ENCODE measurements at places on chromosomes 2 and 18. TPM values are rescaled to one million over a fixed set of nuclear protein-coding genes. Genes with fewer than 3 reads are reported as not detected.

The UGT1A10 gene
- not detected for total RNA-seq

The AGAP1 gene
- 8.9 TPM for total RNA-seq

DNA sequence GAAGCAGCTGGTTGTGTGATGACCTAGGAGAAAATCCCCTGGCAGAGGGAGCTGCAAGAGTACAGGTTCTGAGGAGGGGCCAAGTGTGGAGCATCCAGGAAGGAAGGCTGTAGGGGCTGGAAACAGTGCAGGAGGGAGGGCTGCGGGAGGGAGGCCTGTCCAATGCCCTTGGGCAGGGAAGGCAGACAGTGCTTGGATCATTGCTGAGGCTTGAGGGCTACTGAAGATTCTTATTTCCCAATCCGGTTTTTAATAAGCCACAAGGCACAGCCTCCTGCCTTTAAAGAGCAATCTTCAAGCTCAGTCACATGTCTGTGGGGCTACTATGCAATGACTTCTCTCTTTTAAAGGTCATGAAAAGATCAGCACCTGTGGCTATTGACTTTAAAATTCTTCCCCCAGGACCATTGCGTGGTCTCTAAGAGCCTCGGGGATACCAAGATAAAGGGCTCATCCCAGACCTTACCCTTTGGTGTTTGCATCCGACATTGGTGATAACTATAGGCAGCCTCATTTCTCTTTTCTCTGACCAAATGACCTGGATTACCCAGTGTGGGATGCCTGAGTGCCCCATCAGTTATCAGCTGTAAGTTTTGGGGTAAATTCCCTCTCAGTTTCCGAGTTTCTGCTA is 149.6 kb downstream of the DOCK10 start:
- H3K27ac ChIP-seq, result no peak overlapping the region
- peak; percentile 25 for DNase-seq
- no peak overlapping the region for H3K4me3 ChIP-seq

GRCh38 chr2:144374163-144374661 is 145.7 kb downstream of the ZEB2 start:
- no peak overlapping the region for H3K27ac ChIP-seq
- no peak overlapping the region for H3K4me3 ChIP-seq
- no peaks in the 10 kb centered on the region for H3K36me3 ChIP-seq
- no peak for DNase-seq
- no peaks in the 10 kb centered on the region for H3K4me1 ChIP-seq
- H3K27me3 ChIP-seq, result no peaks in the 10 kb centered on the region

DNA sequence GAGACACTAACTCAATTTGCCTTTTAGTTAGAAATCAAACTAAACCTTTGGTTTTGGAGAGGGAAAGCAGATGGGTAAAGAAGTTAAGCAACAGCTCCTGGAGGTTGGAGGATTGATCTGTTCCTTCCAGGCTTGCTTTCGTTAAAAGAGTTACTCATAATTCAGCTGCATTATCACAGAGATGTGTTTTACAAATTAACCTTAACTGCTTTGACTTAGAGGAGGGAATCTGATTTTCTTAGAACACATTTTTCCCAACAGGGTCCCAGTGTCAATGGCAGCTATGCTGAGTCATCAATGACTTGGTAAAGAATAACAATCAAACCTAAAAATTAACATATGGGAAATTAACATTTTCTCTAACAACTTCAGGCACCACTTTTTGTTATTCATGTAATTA is 113.4 kb downstream of the COPS8 start:
- no peak overlapping the region for H3K27ac ChIP-seq
- no peaks in the 10 kb centered on the region for H3K27me3 ChIP-seq
- H3K4me1 ChIP-seq, result no peaks in the 10 kb centered on the region
- no peaks in the 10 kb centered on the region for H3K36me3 ChIP-seq
- DNase-seq, result no peak

DNA sequence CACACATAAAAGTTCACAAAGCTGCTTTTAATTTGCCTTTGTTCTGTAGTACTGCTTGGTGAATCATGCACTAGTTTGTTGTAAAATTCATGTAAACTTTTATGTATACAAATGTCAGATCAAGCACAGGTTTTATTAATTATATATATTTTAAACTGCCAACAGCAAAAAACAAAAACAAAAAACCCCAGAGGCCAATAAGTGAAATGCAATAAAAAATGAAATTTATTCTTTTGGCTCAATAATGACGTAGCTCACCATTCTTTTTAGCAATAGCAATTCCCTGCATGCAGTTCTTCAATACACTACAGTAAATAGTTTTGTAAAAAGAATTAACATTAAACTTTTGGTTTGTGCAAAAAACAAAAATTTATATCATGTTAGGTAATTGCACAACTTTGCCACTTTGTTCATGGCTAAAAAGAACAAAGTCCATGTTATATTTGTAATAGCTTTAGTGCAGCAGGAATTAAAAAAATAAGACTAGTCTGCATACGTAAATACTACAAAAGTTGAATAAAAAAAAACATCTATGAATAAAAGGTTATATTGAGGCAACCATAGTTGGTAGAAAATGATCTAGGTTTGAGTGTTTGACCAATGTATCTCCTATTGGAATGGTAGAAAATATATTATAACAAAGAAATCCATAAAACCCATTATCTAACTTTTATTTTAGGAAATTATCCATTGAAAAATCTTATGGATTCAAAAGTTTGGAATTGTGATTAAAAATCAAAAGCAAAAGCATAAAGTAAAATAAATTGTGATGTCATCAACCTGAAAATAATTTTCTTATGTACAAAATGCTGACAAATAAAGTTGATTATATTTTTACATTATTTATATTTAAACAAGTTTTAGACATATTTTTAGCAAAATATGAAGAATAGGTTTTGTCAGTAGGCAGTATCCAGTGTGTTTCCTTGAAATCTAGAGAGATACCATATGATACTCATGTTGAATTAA is 115.6 kb downstream of the SCN3A start:
- H3K4me3 ChIP-seq, result no peak overlapping the region
- no peaks in the 10 kb centered on the region for H3K36me3 ChIP-seq
- DNase-seq, result no peak
- no peaks in the 10 kb centered on the region for H3K27me3 ChIP-seq
- no peak overlapping the region for H3K27ac ChIP-seq

GRCh38 chr2:10159086-10159485 is 36.5 kb downstream of the RRM2 start:
- H3K4me1 ChIP-seq, result no peaks in the 10 kb centered on the region
- H3K27me3 ChIP-seq, result no peaks in the 10 kb centered on the region
- no peak for DNase-seq
- H3K4me3 ChIP-seq, result no peak overlapping the region

DNA sequence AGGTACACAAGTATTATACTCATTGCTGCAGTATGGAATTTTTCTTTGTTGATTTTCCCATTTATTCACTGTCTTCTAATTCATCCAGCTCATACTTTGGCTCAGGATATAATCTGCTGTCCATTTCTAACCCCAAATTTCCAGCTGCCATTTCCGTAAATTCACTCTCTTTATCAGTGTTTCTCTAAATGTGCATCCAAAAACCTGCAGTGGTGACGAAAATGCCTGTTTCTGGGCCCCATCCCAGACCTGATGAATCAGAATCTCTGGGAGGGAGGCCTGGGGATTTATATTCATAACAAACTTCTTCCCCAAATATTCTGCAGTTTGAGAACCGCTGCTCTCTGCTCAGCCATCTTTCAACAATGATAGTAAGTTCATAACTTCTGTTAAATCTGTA is 86.6 kb downstream of the VWC2L start:
- H3K4me3 ChIP-seq, result no peak overlapping the region
- H3K36me3 ChIP-seq, result no peaks in the 10 kb centered on the region
- H3K27me3 ChIP-seq, result no peaks in the 10 kb centered on the region
- H3K4me1 ChIP-seq, result no peaks in the 10 kb centered on the region

- H3K27me3 ChIP-seq, result no peaks in the 10 kb centered on the region
- no peak for DNase-seq
- no peaks in the 10 kb centered on the region for H3K4me1 ChIP-seq
- H3K4me3 ChIP-seq, result no peak overlapping the region
- no peaks in the 10 kb centered on the region for H3K36me3 ChIP-seq
Measured at GRCh38 chr2:96547731-96548171, 11.2 kb downstream of the ARID5A start.

The FBLN7 gene
- 2.8 TPM for total RNA-seq

DNA sequence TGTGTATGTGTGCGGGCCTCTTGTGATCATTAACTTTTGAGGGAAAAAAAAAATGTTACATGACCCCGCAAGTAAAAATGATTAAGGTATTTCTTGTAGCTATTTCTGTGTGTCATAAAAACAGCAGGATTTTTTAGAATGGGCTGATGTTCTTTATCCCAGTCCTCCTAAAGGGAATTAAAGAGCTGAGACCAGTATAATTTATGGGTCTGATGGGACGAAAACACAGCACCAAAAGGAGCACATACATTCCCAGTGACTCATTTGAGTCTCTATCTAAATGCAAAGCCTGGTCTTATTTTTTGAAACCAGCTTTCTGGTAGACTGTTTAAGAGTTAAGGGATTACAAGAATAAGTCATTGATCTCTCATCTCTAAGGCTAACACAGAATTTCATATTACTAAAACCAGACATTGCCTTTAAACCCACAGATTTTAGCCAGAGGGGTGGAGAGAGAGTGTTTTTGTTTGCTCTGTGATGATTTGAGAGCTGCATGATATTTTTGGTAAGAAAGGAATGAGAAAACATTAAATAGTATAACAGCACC is 342.3 kb upstream of the EPHA4 start:
- no peaks in the 10 kb centered on the region for H3K36me3 ChIP-seq
- DNase-seq, result no peak
- no peak overlapping the region for H3K27ac ChIP-seq

DNA sequence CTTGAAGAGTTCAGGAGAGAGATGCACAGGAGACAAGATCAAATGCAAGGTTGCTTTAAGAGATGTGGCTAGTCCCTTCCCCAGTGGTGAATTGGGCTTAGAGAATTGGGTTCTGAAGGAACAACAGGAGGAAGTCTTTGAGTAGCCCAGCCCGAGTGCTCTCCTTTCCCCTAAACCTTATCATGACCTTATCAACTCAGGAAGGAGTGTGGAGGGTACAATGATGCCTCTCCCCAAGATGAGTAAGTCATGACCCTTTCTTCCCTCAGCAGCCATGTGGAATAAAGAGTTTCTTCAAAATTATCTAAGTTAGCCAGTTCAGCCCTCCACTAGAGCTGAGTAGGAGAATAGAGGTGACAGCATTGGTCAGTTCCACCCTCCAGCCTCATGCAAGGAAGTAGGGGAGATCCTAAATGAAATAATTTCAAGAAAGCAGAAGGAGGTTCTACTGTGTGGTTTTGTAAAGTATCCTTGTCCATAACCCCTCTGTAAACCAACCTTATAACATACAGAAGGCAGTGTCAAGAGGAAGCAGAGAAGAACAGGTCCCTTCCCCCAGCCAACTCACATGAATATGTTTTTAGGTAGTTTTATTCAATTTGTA is 88.4 kb downstream of the ARHGAP15 start:
- no peak overlapping the region for H3K27ac ChIP-seq
- no peaks in the 10 kb centered on the region for H3K4me1 ChIP-seq
- no peak overlapping the region for H3K4me3 ChIP-seq
- DNase-seq, result no peak
- H3K36me3 ChIP-seq, result no peaks in the 10 kb centered on the region

DNA sequence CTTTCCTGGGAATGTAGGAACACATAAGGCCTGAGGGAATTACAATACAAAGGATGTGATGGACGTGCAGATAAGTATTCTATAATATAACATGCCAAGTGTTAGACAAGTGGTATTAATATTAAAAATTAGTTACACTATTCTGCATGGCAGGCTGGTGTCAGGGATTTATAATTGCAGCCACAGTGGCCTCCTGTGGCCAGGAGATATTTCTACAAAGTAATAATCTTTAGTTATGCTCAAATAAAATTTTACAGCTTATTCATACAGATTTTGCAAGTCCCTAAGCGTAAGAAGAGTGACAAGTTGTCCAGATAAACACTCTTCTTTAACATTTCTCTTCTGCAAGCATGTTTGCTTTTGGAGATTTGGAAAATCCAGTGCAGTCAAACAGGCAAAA is 90.4 kb upstream of the CBLN2 start:
- H3K27me3 ChIP-seq, result no peaks in the 10 kb centered on the region
- no peak overlapping the region for H3K4me3 ChIP-seq
- H3K4me1 ChIP-seq, result no peaks in the 10 kb centered on the region
- no peaks in the 10 kb centered on the region for H3K36me3 ChIP-seq
- H3K27ac ChIP-seq, result no peak overlapping the region
- DNase-seq, result no peak

DNA sequence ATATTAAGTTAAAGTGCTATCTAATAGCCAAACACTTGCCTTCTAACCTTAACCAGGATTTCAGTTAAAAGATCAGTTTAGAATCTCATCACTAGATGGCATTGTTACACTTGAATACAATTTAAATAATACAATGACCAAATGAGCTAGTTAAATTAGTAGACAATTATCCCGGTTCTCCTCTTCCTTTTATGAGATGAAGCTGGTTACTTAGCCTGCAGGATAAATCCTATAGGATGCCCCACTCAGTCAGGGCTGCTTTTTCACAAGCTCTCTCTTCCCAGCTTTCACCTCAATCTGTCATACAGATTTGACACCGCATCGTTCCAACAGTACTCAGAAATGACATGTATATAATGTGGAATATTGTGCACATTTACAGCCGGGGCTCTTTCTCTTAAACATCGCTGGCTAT is 678.8 kb downstream of the KCNJ3 start:
- H3K4me1 ChIP-seq, result no peaks in the 10 kb centered on the region
- no peak for DNase-seq
- no peaks in the 10 kb centered on the region for H3K27me3 ChIP-seq
- H3K36me3 ChIP-seq, result no peaks in the 10 kb centered on the region

- DNase-seq, result peak; percentile 90
- H3K36me3 ChIP-seq, result no peaks in the 10 kb centered on the region
- peaks cover 9% of the 10 kb centered on the region for H3K4me1 ChIP-seq
- H3K27me3 ChIP-seq, result no peaks in the 10 kb centered on the region
- peak overlapping the region; percentile 72 for H3K27ac ChIP-seq
- no peak overlapping the region for H3K4me3 ChIP-seq
Measured at GRCh38 chr18:79934311-79935097, 16.9 kb downstream of the SLC66A2 start.

- H3K27me3 ChIP-seq, result no peaks in the 10 kb centered on the region
- H3K36me3 ChIP-seq, result no peaks in the 10 kb centered on the region
- H3K27ac ChIP-seq, result no peak overlapping the region
- H3K4me1 ChIP-seq, result no peaks in the 10 kb centered on the region
- DNase-seq, result no peak
Measured at GRCh38 chr2:219460424-219460926, 25.8 kb downstream of the SPEG start.
